ENCODE measurements at places on chromosomes 16 and 17.

DNA sequence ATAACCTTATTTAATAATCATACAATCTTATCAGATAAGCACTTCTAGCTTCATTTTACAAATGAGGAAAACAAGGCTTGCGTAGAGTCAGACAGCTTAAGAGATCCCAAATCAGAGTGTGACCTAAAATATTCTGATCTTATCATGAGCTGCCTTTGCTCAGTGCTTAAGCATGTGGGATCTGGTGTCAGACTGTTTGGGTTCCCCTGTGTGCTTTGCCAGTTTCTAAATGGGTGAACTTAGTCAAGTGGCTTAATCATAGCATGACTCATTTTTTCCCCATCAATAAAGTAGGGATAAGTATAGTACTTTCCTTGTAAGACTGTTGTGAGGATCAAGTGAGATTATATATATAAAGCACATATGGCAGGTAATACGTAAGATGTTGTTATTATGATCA is 612.6 kb upstream of the C16orf82 start:
- no peak for DNase-seq

GRCh38 chr17:66746736-66747135 is 88.2 kb upstream of the CACNG5 start:
- DNase-seq = no peak

GRCh38 chr16:46986438-46986837 is 13.0 kb upstream of the DNAJA2 start:
- no peak for DNase-seq

DNA sequence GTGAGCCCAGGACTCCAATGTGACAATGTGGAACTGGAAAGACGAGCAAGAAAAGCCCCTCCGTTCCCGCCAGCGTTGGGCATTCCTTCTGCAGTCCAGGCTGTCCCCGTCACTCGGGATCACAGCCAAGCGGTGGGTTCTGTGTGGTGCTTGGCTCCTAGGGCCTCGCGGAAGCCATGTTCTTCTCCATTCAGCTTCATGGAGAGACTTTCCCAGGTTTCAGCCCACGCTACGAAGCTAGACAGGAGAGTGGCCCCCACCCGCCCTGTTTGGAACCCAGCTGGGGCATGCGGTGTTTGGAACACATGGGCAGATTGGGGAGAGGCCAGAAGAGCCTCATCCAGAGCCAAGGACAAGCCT is 5.8 kb downstream of the LMF1 start:
- no peak for DNase-seq

DNA sequence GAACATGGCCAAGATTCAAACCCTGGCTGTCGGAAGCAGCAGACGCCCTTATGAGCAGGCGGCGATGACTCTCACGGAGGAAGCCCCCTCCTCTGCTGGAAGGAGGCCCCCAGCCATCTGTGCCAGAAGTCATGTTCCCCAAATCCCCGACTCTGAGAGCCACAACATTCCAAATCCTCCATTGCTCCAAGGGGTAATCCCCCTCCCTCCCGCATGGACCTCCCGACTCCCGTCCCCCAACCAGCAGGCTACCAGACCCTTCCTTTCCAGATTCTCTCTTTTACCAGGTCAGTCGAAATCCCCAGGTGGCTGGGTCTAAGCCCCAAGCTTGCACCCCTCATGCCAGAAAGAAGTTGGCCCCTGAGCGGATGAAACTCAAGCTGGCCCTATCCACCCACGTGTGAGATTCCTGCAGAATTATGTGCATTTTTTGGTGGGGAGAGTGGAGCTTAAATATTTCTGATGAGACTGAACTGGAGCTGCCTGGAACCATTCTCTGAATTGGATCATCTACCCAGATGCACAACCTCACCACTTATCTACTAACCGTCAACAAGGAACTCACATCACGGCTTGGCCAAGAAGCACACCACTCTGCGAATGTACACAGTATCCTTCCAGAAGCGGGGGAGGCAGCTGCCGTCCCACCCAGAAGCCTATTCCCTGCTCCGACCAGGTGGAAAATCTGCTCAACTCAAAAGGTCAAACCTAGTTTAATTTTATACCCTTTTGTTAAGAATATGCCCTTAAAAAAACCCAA is 283.5 kb downstream of the C16orf95 start:
- no peak for DNase-seq

- DNase-seq = no peak
These were observed 32.6 kb downstream of the KCNJ2 start for GRCh38 chr17:70201872-70202419.

GRCh38 chr17:68290268-68290954 is 516 bp downstream of the SLC16A6 start:
- peak; percentile 28 for DNase-seq

- DNase-seq = no peak
These were observed 27.3 kb downstream of the AATF start for GRCh38 chr17:36975922-36976515.

DNA sequence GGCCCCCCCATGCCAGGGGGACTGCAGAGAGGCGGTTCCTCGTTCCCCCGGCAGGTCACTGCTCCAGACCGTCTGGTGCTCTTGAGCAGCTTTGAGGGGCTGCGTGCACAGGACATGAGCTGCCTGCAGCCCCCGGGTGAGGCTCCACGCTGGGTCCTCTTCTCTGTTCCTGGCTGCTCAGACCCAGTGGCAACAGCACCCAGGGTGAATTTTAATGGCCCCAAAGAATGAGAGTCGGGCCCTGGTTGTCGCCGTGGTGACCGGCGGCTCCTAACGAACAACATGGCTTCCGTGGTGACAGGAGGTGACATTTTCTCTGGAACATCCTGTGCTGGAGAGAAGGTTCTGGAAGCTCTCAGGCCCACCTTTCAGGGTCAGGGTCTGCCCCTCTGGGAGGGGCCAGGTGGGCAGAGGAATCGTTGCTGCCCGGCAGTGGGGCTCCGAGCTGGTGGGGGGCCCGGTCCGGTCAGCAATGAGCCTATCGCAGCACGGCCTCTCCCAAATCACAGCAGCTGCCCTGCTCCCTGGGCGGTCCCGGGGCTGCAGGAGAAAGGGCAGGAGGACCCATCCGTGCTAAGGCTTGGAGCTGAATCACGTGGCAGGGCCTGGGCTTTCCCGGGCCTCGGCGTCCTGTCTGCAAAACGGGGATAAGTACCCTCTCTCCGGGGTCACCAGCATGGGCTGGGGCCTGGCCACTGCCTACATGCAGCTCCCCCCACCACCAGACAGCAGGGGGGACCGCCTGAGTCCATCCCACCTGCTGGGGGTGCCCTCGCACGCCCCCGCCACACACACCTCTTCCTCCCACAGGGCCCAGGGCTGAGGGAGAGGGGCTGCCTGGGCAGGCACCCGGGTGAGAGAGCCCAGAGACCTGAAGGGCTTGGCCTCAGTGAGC is 3.4 kb upstream of the C1QTNF8 start:
- no peak for DNase-seq

- peak; percentile 35 for DNase-seq
These were observed 61.7 kb upstream of the LGALS9 start for GRCh38 chr17:27569257-27569722.

- DNase-seq = no peak
These were observed 20.7 kb downstream of the DNAH9 start for GRCh38 chr17:11618861-11619566.

DNA sequence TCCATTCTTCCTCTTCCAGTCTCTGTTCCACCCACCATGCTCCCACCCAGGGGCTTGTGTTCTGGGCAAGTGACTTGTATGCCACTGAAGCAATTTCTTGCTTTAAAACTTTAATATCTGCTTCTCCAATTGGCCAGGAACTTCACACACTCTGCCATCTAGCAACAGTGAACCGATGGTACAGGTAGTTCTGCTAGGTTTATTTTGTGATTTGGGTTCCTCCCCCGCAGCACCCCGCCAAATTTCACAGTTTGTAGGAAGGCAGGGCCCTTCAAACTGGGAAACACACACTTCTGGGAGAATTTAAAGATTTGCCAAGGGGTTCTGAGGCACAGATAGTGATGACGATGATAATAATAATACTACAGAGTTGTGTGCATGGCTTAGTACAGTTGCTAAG is 3.3 kb downstream of the ARSG start:
- no peak for DNase-seq

DNA sequence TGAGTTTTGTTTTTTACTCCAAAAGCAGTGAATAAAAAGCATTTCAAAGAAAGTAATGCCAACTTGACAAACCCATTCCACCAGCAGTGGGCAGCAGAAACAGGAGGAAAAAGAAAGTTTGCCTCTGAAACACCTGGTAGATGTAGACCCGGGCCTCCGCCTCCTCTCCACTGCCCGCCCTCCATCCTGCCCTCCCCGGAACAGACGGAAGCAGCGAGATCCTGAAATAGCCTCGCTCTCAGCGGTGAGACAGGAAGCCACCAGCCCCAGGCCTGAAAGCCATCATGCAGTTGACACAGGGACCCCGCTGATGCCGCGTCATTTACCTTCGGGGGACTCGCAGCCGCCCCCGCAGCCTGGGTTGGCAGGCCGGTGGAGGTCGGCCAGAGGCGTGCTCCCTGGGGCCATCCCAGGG is 67.8 kb downstream of the C16orf78 start:
- peak; percentile 32 for DNase-seq

- no peak for DNase-seq
These were observed 14.5 kb downstream of the RAB11FIP4 start for GRCh38 chr17:31405890-31406371.

- DNase-seq = no peak
These were observed 38.3 kb downstream of the CDK5R1 start for GRCh38 chr17:32525122-32525521.

GRCh38 chr17:60819447-60820130 is 141.9 kb downstream of the BCAS3 start:
- DNase-seq = no peak

DNA sequence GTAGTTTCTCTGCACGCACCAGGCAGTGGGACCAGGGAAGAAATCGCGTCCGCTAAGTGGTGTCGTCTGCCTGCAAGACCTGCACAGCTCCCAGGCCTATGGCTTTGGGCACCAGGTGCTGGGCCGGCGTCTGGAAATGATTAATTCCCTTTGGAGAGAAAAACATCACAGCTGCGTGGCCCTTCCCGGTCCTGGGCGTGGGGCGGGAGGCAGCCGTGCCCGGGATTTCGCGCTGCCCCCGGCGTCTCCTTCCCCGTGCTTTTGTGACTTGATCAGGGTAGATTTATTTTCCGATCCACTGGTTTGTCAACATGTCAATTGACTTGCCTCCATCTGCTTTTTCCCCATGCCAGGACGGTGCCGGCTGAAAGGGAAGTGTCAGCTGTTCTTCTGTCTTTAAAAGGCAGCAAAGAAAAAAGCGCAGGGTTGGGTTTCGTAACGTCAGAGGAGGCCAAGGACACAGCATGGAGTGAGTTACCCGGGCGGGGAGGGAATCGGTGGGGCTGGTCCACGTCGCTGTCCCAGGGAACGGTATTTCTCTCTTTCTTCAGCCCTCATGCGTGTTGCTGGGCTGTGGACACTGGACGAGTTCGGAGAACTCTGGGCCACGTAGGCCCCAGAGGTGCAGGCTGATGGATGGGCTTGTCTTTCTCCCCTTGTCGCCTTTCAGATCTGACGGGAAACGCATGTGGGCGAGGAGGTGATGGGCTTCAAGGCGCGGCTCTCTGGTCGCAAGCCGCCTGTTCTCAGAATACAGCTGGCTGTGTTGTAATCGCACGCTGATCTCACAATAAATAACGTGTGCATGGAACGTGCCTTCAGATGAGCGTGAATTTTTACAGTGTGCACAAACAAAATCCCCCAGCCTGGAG is 188.1 kb upstream of the ZNF469 start:
- DNase-seq = no peak

DNA sequence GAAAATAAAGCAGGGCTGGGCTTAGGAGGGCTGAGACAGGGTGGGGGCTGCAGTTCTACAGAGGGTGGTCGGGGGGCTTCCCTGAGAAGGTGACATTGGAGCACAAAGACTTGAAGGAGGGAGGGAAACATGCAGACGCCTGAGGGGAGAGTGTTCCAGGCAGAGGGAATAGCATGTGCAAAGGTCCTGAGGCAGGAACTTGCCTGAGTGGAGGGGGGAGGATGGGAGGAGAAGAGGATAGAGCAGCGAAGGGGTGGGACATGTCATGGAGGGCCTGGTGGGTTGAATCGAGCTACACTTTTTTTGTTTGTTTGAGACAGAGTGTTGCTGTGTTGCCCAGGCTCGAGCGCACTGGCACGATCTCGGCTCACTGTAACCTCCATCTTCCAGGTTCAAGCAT is 33.0 kb downstream of the GINS3 start:
- no peak for DNase-seq

DNA sequence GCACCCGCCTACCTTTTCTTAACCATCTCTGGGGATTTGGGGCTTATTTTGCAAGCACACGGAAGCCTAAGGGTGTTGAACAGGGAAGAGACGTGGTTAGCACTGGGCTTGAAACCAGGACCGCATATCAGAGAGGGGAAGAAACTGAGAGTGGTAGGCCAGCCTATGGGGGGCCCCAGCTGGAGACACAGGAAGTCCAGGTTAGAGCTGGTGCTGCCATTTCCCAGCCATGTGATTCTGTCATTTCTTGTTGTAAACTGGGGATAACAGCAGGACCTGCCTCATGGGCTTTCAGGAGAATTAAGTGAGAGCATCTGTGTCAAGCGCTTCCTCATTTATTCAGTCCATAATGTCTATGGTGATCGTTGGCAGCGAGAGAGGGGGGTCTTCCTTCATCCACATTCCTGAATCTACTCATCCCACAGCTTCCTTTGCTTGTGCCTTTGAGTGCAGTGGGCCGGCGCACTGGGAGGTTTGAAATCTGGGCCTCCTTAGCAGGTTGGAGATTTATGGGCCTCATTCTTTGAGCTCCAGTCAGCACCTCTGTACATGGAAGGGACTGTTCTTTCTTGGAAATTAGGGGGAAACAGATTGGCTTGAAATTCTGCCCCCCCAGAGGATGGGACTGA is 20.1 kb downstream of the NKD1 start:
- DNase-seq = no peak

DNA sequence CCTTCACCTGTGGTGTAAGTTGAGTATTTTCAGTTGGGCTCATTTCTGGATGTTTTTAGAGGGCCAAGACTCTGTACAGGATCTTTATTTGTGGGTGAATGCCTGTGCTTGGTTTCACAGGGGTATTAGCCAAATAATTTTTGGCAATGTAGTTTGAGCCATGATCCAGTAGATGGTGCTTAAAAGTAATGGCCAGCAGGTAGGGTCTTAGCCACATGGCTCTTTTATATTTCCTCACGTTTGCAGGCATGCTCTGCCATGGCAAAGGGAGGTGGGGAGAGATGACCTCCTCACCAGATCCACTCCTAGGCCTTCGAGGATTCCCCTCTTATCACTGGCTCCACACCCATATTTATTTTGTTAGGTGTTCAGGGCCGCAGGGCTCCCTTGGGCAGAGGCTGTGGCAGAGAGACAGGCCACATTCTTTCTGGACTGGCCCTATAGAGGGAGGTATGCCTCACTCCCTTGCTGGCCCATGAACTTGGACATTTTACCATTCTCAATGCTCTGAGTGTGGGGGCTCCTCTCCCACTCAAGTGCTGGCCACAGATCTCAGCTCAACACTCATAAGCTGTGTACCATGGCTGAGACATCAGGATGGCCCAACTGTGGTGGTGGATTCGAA is 417.1 kb downstream of the XYLT1 start:
- DNase-seq = no peak
